ENCODE measurements at places on chromosomes 2 and 18. TPM values are rescaled to one million over a fixed set of nuclear protein-coding genes. Genes with fewer than 3 reads are reported as not detected.

DNA sequence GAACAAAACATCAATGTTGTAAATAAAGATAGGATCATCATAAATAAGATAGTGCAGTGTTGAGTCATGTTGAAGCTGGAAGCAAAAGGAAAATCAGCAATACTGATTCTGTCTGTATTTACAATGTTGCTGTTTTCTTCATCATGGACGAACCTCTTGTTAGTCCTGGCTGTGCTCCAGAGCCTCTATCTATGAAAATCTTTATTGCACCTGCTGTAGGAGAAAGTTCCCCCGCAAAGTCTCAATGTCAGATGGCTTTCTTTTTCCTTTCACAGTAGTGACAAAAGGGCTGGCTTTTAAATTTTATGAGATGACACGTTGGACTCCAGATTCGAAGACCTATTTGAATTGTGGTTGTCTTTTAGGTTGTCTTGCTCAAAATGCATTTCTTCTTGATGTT, 98.5 kb upstream of the LRRTM1 start:
- DNase-seq, result no peak

DNA sequence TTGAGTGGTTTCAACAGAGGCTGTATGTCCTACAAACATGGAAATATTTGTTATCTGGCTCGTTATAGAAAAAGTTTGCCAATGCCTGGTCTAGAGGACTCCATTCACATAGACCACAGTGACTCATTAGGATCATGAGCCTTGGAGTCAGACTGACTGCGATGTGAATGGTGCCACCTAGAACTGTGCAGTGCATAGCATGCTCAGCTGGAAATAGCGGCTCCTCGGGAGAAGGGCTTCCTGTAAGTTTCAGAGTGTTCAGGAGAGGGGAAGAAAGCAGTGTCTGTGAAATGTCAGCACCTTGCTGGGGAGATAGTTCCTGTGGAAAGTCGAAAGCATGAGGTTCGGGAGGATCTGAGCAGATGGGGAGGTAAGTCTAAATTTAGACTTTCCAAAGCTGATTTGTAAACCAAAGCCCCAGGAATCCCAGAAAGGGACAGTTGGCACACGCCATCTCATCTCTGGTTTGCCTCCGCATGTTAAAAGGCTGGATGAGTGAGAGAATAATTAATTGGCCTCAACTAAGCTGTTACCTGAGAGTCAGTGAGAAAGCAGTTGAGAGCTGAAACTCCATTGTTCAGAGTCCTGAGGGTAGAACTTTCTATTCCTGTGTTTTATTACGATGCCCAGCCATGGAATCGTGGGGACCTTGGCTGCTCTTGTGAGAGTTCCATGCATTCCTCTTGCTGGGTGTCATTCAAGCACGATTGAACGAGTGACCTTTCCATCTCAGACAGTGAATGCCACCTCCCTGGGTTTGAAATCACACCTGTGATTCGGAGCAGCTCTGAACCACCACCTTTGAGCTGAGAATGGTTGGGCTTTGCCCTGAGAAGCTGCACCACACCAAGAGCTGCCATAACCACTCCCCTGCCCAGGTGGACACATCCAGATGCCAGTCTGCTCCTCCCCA, 99.5 kb downstream of the MAPK4 start:
- DNase-seq, result no peak

DNA sequence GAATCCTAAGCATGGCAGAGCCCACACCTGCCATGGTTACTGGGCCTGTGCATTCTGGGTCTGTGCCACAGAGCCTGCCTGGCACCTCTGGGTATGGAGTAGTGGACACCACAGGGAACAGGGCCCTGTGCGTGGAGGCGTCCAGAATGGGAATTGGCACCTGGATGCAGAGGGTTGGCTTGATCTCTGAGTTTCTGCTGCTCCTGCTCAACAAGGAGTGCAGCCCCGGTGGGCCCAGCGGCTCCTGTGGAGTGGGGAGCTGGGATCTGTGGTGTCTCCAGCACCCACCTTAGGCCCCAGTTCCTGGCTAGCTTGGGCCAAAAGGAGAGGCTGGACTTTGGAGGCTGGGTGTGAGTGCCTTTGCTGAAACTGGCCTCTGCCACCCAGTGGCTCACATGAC, 7.9 kb upstream of the ANKRD62 start:
- no peak for DNase-seq

DNA sequence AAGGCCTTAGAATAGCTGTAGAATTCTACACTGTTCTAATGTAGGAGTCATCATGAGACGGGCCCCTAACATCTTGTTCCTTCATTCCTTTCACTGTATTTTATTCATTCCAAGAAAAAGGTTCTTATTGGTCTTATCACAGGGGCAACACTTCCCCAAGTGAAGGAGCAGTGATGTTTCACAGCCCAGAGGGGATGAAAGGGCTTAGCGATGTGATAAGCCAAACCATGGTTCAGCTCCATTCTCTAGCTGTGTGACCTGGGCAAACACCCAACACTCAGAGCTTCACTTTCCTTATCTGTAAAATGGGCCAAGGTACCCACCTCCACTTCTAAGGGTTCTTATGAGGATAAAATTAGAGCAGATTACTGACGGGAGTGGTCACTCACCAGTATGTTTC, 25.4 kb upstream of the HS6ST1 start:
- no peak for DNase-seq

DNA sequence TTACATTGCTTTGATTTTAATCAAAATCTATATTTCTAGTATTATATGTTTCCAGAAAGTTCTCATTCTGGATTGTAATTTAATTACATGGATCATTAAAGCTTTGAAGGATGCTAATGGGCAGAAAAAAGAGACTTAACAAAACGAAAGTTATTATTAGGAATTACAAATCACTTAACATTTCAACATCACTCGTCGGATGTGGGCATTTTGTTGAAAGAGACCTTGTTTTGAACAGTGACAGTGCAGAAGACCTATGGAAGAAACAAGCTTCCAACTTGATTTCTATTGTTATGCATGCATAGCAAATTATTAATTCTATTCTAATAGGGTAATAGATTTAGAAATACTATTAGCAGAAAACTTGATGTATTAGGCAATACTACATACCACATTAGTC, 31.4 kb upstream of the DARS1 start:
- no peak for DNase-seq

GRCh38 chr18:56748698-56749268, 97.6 kb downstream of the WDR7 start:
- no peak for DNase-seq

GRCh38 chr2:215693193-215693998, 257.5 kb upstream of the FN1 start:
- DNase-seq, result no peak

- DNase-seq, result no peak
Measured at GRCh38 chr18:77755187-77755586, 505.5 kb downstream of the GALR1 start.

GRCh38 chr2:172905937-172906811, 169.5 kb upstream of the MAP3K20 start:
- DNase-seq, result no peak

GRCh38 chr18:42274488-42275137, 319.6 kb downstream of the PIK3C3 start:
- DNase-seq, result no peak

DNA sequence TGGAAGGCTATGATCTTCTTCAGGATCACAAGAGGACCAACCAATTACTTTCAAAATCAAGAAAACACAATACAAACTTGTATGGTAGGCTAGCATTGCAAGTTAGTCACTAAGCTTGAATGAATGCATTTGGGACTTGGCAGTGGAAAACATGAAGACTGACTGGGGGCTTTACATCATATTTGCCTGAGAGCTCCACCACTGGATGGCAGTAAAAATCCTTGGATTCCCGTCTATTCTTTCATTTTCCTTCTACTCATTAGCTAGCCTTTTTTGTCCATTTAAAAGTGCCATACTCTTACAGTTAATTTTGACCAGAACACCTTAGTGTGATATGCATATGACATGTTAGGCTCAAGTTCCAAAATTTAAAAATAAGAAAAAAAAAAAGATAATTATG, 63.5 kb upstream of the RASGRP3 start:
- DNase-seq, result no peak

- no peak for DNase-seq
Measured at GRCh38 chr2:62410015-62410453, 96.0 kb downstream of the TMEM17 start.

GRCh38 chr2:230439590-230439989, 23.6 kb downstream of the SP100 start:
- DNase-seq, result no peak

DNA sequence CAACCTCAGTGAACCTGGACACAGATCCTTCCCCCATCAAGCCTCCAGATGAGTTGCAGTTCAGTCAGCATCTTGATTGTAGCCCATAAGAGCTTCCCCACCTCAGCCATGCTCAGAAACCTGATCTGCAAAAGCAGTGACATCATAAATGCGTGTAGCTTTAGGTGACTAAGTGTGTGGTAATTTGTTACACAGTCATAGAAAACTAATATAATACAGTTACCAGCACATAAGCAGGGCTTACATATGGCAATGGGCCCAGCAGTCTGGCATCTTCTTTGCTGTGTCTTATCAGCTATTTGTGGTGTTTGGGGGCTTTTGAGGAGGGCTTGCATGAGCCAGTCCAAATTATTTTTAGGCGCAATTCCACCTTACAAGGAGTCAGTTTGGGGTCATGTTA, 807.0 kb downstream of the SLC4A3 start:
- no peak for DNase-seq

Gene CHMP1B
- total RNA-seq, result 27.1 TPM

Gene HTRA2
- 34.5 TPM for total RNA-seq

Gene PDIA6
- total RNA-seq, result 95.4 TPM

Measured in sciatic nerve (tissue), 2 donors.